ENCODE measurements at places on chromosomes 1 and 21. TPM values are rescaled to one million over a fixed set of nuclear protein-coding genes. Genes with fewer than 3 reads are reported as not detected.

EPHA2 gene
- 0.54 TPM for total RNA-seq

SNAPIN gene
- 26.2 TPM for total RNA-seq

FBLIM1 gene
- not detected for total RNA-seq

TENT5C gene
- 10.7 TPM for total RNA-seq

GRCh38 chr1:20486457-20487235 is 636 bp upstream of the CAMK2N1 start:
- no peak for DNase-seq

GRCh38 chr1:14929547-14930246 is 223.8 kb upstream of the TMEM51 start:
- no peak for DNase-seq

GRCh38 chr1:66360285-66360724 is 173.6 kb upstream of the SGIP1 start:
- no peak for DNase-seq

GRCh38 chr1:32695098-32695904 is 7.3 kb downstream of the SYNC start:
- DNase-seq = no peak

DNA sequence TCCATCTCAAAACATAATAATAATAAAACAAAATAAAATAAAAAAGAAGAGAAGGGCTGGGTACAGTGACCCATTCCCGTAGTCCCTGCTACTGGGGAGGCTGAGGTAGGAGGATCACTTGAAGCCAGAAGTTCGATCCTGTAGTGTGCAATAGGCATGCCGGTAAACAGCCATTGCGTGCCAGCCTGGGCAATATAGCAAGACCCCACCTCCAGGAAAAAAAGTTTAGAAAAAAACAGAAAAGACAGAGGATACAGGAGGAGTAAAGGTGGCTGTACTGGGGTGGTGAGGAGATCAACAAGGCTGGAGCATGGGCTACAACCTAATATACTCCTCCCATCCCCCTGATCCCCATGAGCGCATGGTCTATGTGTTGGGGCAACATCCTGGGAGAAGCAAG is 30.8 kb downstream of the PTAFR start:
- no peak for DNase-seq

- peak; percentile 55 for DNase-seq
Observed at GRCh38 chr1:24641646-24642151, 1.4 kb upstream of the SRRM1 start.

DNA sequence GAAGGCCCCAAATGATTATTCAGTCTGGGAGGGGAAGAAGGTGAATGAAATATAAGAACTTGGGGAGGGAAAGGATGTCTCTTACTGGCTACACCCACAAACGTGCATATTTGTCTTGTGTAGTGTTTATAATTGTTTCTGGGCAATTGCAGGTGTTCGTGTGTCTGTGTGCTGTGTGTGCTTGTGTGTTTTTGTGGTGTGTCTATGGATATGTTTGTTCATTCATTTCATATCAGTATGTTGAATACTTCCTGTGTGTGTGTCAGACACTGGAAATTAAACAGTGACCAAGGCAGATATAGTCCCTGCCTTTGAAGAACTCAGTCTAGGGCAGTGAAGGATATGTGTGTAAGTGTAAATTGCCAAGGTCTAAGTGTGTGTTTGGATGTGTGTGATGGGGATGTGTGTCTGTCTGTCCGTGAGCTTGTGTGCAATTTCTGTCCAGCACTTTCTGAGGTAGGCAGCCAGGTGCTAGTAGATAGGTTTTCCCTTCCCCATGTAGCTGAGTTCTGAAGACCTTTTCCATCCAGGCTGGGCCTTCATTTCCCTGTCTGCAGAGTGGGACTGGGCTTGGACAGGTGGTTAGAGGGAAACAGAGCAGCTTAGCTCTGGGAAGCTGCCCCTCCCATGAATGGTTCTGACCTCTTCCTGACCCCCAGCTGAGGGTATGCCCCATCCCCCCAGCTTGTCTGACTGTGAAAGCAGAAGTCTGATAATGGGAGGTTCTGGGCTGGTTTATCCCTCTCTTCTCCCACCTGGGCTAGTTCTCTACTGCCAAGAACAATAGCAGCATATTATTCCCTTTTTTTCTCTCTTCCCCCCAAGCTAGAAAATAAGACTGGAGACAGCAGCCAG is 3.8 kb downstream of the AGO1 start:
- DNase-seq = no peak

GRCh38 chr1:160134791-160135572 is 16.4 kb upstream of the ATP1A4 start:
- DNase-seq = no peak
